ENCODE measurements at places on chromosomes 6 and 20.
A peak's percentile ranks its signal among the peaks of the same experiment; 100 is the strongest.

DNA sequence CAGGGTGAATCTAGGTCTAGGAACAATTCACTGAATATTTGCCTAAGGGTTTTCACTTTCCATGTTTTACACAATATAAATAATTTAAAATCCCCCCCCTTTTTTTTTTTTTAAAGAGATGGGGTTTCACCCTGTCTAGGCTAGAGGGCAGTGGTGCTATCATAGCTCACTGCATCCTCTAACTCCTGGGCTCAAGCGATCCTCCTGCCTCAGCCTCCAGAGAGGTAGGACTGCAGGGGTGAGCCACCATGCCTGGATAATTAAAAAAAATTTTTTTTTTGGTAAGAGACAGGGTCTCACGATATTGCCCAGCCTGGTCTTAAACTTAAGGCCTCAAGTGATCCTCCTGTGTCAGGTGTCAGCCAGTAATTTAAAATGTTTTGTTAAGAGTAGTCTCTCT, 17.8 kb downstream of the QKI start:
- no peak for DNase-seq

DNA sequence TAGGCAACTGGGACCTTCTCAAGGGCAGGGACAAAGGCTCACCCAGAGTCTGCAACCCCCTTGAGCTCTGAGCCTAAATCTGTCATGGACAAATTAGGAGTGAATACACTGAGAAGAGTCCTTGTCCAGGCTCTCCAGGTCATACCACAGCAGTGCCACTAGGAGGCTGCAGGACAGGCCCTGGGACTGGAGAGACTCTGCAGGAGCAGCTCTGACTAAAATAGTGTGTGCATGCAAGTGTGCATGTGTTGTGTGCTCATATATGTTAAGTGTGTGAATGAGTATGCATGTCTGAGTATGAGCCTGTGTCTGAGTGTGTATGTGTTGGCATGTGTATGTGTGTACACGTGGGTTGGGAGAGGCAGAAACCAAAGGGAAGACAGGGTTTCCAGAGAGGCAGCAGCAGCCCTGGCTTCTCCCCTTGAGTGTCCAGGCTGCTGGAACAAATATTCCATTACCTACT, 27.1 kb downstream of the MRPL14 start:
- no peak for DNase-seq

DNA sequence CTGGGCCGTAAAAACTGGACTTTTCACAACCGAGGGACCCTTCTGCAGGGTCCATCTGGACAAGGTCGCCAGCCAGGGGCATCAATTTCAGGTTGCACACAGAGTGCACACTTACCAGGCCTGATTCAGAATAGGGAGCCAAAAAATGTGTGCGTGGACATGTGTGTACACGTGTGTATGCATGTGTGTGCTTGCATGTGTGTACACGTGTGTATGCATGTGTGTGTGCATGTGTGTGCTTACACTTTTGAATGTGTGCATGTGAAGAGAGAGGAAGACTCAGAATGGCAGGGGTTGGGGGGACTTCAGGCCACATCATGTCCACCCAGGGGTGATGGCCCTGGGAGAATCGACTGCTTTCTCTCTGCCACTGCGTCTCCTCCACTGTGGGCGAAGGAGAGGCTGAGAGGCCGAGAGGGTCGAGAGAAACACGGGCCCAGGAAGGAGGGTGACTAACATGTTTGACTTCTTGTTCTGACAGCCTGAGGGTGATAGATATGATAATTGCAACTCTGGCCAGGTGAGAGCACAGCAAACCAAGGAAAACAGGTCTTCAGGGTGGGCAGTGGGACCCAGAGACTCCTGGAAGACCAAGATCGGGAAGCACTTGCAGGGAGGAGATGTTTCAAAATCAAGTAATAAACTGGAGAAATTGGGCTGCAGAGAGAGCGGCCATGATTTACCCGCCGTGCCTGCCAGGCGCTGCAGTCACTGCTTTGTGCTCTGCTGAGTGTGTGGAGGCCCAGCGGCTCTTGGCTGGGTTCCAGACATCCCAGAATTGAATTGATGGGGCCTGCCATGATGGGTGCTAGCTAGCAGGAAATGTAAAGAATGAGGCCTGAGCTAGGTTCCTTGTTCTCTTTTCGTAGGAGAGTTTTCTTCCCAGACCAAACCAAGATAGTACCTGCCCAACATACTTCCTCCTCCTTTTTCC, 310.8 kb downstream of the QKI start:
- DNase-seq, result no peak

DNA sequence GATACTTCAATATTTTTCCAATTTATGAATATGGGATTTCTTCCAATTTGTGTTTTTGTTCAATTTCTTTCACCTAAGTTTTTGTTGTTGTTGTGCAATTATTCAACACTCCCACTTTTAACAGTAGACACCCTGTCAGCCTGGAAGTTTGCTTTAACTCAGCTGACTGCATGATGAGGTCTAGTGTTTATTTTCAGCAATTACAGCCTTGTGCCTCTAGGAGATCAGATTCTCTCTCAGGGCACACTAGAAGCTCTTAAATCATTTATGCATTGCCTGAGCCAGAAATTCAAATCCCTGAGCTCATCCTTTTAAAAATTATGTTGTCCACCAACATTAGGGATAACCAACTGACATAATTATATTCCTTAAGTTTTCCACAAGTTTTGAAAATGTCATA, 85.7 kb downstream of the MRAP2 start:
- no peak for DNase-seq

DNA sequence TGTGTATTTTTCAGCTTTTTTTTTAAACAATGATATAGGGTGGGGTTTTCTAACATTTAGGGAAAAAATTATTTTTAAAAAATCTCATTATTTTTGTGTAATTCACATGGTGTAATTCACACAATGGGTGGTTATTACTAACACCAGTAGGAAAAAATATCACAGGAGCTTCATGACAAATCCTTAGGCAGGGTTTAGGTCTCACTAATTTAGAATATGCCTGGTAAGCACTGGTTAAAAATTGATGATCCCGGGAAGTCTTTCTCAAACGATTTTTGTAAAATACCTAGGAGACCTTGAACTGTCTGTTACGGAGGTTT, 29.5 kb upstream of the ZNF217 start:
- no peak for DNase-seq

- DNase-seq, result no peak
Measured at GRCh38 chr20:64091340-64091739, 7.1 kb upstream of the LKAAEAR1 start.

DNA sequence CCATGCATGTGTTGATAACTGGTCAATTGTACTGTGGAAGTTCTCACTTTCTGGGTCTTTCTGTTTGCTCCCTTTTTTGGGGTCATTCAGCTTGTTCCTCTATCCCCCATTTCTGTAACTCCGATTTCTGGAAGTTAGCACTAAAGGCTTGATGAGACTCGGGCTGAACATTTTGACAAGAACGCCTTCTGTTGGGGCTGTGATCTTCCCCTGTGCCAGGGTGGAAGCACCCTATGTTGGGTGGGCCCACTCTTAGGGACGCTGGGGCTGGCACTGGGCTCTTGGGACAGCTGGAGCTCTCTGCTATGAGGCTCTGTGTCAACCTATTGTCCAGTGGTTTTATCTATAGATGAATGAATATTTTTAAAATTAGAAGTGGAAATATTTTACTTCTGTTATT, 60.1 kb upstream of the FRMD1 start:
- no peak for DNase-seq

- DNase-seq, result no peak
Measured at GRCh38 chr6:3798055-3798919, 46.8 kb upstream of the PXDC1 start.

DNA sequence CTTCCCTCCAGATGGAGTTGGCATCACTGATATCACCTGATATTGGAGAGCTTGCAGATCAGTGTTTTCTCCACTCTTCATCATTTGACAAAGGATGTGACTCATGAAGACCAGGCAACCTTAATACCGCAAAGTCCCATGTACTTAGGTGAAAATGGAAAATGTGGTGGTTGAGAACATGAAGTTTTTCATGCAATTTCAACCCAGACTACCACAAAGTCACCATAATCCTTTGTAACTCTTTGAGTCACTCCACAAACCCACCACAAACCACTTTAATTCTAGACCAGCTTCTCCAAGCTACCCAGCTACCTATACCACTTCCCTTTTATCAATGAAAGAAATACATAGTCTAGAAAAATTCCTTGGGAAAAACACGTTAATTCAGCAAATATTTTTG, 7.1 kb downstream of the NHLRC1 start:
- no peak for DNase-seq

DNA sequence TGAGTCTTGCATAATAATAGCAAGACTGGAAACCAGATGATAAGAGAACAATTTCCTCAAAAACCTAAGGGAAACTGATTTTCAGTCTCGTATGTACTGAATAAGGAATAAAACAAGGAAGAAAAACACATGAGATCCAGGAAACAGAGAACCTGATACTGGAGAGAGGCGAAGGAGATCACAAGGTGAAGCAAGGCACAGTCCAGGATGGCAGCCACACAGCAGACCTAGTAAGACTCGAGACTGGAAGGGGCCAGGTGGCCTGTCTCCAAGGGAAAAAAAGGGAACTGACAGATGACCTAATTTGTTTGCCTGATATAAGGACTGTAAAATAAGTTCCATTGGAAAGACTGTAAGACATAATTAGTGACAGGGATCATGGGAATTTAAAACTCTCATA, 71.1 kb downstream of the TASP1 start:
- DNase-seq, result no peak

DNA sequence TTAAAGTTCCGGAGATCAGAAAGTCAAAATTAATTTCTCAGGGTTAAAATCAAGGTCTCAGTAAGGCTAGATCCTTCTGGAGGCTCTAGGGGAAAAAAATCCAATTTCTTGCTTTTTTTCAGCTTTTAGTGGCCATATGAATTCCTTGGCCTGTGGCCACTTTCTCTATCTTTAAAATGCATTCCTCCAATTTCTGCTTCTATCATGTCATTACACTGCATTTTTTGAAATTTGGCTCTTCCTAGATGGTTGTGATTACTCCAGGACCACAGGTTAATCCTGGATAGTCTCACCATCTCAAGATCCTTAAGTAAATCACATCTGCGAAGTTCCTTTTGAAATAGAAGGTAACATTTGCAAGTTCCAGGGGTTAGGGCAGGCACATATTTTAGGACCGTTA, 1294.9 kb upstream of the CITED2 start:
- DNase-seq, result peak; percentile 52

GRCh38 chr6:46510651-46511050, 19.4 kb upstream of the RCAN2 start:
- DNase-seq, result no peak

DNA sequence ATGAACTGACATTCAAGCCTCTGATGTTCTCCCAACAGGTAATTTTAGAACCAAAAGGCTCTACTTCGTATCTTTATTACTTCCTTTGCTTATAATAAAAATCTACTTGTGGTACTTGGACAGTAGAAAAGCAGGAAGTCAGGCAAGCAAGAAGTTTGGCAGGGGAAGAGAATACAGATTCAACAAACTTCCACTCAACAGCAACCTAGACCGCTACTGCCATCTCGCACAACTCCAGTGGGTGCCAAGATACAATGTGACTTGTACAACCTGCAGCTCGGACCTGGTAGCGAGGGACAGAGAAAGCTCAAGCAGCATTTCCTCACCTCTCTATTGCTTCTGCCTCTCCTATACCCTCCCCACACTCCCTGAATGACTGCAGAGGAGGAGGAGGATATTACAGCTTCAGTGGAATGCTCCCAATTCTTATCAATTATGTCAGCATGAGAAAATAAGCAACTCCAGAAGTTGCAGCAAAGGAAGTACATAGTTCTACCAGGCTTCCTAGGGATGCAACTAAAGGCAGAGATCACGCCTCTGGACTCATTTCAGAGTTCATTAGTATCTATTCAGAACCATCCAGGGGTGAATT, 76.5 kb downstream of the MBOAT1 start:
- DNase-seq, result no peak

GRCh38 chr20:15302075-15302474, 964.7 kb upstream of the FLRT3 start:
- DNase-seq, result no peak

- DNase-seq, result no peak
Measured at GRCh38 chr6:43216200-43216599, 13.1 kb downstream of the DNPH1 start.

- no peak for DNase-seq
Measured at GRCh38 chr6:127249621-127250020, 17.0 kb upstream of the RNF146 start.

GRCh38 chr6:26404546-26404945, 2.5 kb downstream of the BTN3A1 start:
- DNase-seq, result no peak

GRCh38 chr6:133811557-133811956, 77.4 kb upstream of the TCF21 start:
- no peak for DNase-seq

GRCh38 chr6:80144753-80145315, 38.4 kb downstream of the BCKDHB start:
- DNase-seq, result no peak

DNA sequence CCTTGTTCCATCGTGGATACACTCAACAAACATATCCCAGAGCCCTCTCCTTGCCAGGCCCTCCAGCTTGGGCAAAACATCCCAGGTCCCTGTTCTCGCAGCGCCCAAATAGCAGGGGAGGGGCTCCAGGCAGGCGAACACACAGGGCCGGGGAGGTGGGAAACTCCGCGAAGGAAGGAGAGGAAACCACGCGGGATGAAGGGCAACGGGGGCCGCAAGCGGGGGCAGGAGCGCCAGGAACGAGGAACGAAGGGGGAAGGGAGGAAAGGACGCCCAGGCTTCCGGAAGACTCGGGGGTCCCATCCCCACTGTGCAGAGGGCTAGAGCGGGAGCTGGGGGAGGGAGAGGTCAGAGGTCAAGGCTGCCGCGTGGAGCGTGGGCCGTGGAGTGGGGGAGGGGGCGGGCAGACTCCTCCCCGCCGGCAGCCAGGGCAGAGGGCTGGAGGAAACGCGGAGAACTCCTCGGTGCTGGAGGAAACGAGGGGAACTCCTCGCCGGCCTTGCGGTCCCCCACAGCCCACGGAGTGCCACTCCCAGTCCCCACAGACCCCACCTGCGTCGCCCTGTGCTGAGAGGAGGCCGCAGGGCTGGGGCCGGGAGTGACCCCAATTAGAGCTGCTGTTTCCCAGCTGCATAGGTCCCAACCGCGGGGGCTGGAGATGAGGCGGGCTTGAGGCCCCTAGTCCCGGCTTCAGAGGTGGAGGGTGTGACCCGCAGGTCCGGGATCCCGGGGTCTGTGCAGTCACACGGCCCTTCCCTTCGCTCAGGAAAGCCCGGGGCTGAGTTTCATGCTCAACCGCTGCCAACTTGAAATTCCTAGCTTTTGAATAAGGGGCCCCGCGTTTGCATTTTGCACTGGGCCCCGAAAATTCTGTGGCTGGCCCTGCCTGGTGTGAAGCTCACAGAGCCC, 1.2 kb upstream of the RBM38 start:
- no peak for DNase-seq

DNA sequence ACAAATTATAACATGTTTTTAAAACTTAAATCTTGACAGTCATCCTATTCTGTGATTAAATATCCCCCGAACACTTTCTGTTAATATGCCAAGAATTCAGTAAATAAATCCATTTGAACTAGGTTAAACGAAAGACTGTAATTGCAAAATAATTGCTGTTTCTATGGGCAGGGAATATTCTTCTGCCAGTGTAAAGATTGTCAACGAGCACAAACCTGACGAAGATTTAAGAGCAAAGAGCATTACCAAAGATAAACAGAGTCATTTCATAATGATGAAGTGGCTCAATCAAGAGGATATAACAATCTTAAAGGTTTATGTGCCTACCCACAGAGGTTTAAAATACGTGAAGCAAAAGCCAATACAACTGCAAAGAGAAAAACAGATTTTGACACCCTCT, 76.3 kb upstream of the ADGRG6 start:
- DNase-seq, result no peak

Data from fibroblast of skin of left biceps (primary cell).